ENCODE measurements at places on chromosomes 7 and 10. TPM values are rescaled to one million over a fixed set of nuclear protein-coding genes. Genes with fewer than 3 reads are reported as not detected.
A peak's percentile ranks its signal among the peaks of the same experiment; 100 is the strongest.

DNA sequence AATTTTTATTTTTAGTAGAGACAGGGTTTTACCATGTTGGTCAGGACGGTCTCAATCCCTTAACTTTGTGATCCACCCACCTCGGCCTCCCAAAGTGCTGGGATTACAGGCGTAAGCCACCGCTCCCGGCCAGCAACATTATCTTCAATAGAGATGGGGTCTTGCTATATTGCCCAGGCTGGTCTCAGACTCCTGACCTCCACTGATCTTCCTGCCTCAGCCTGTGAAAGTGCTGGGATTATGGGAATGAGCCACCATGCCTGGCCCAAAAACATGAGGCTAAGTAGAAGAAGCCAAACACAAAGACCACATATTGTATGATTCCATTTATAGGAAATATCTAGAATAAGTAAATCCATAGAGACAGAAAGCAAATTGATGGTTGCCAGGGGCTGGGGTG, 19.1 kb upstream of the CYTH3 start:
- H3K36me3 ChIP-seq, result no peaks in the 10 kb centered on the region
- DNase-seq, result no peak
- H3K4me1 ChIP-seq, result no peaks in the 10 kb centered on the region

DNA sequence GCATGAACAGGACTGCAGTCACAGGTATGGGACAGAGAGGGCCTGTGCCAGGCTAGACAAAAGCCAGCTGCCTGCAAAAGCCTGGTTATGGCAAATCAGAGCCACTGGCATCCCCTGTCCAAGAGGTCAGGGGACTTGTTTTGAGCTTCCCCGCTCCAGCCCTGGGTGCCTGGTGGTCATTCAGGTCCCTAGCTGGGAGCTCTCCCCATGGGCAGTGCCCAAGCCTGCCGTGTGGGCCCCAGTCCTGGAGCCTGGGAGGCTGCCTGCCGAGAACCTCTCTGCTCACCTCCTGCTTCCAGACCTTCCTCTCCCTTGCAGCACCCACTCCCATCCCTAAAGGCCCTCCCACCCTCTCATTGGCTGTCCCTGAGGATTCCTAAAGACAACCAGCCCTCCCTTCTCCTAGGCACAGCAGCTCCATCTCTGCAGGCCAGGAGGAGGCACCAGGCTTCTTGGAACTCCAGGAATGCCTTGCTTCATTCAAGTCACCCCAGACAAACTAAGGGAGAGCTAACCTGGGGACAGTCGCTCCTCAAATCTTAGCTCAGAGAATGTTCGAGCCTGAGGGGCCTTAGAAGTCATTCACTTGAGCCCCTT, 150.6 kb downstream of the C10orf105 start:
- H3K36me3 ChIP-seq, result no peaks in the 10 kb centered on the region
- H3K4me3 ChIP-seq, result no peak overlapping the region
- H3K27me3 ChIP-seq, result no peaks in the 10 kb centered on the region

DNA sequence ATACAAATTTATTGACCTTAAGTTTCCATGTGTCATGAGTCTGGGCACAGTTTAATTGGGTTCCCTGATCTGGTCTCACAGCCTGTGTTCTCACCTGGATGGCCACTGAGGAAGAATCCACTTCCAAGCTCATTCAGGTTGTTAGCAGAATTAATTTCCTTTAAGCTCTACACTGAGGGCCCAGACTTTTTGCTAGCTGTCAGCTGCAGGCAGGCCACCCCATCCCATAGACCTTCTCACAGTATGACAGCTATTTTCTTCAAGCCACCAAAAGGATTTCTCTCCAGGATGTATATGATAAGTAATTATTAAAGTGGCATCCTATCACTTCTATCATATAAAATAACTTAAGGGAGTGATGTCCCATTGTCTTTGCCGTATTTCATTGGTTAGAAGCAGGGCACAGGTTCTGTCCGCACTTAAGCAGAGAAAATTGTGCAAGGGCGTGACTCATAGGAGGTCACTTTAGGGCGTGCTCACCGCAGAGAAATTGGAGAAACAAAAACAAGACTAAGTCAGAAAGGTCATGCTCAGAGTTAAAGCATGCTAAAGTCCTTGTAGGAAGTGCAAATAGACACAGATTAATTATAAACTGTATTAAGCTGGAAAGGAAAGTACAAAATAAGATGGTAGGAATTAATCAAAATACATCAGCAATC, 109.9 kb downstream of the AHR start:
- H3K36me3 ChIP-seq, result no peaks in the 10 kb centered on the region
- no peak overlapping the region for H3K27ac ChIP-seq
- no peaks in the 10 kb centered on the region for H3K4me1 ChIP-seq

GRCh38 chr10:66284621-66285020, 641.2 kb upstream of the LRRTM3 start:
- H3K4me1 ChIP-seq, result no peaks in the 10 kb centered on the region
- DNase-seq, result no peak
- H3K36me3 ChIP-seq, result no peaks in the 10 kb centered on the region

GRCh38 chr10:7306147-7306546, 104.7 kb downstream of the SFMBT2 start:
- no peak overlapping the region for H3K27ac ChIP-seq
- no peaks in the 10 kb centered on the region for H3K4me1 ChIP-seq
- no peaks in the 10 kb centered on the region for H3K27me3 ChIP-seq
- no peaks in the 10 kb centered on the region for H3K36me3 ChIP-seq
- no peak overlapping the region for H3K4me3 ChIP-seq

GRCh38 chr7:44973610-44974401, 5.0 kb downstream of the MYO1G start:
- H3K4me3 ChIP-seq, result no peak overlapping the region
- no peaks in the 10 kb centered on the region for H3K36me3 ChIP-seq
- peak; percentile 71 for DNase-seq
- no peaks in the 10 kb centered on the region for H3K4me1 ChIP-seq
- H3K27ac ChIP-seq, result no peak overlapping the region

GRCh38 chr10:95276367-95277200, 14.2 kb downstream of the PDLIM1 start:
- H3K4me1 ChIP-seq, result peaks cover 6% of the 10 kb centered on the region
- H3K4me3 ChIP-seq, result no peak overlapping the region
- no peaks in the 10 kb centered on the region for H3K36me3 ChIP-seq
- no peak for DNase-seq
- H3K27ac ChIP-seq, result peak overlapping the region; percentile 85

DNA sequence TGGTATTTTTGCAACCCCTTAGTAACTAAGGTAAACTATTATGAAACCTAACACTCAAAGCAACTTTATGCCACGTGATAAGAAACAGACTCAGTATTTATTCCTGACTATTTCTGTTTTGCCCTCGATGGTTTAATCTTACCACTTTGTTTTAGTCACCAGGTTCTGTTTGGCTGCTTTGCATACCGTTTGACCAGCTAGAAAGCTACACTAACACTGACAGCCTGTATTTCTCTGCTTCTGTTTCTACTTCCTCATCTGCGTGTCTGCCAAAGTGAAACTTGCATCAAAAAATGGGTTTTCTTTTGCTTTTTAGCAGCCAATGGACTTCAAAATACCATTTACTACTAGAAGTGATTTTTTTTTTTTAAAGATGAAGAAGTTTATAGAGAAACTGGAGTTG, 802.5 kb downstream of the GRM8 start:
- H3K4me1 ChIP-seq, result no peaks in the 10 kb centered on the region
- no peak overlapping the region for H3K4me3 ChIP-seq
- H3K36me3 ChIP-seq, result no peaks in the 10 kb centered on the region
- no peak for DNase-seq
- H3K27me3 ChIP-seq, result no peaks in the 10 kb centered on the region

ABCA13 gene
- total RNA-seq, result 0.06 TPM

LARP4B gene
- 82.4 TPM for total RNA-seq

MICALL2 gene
- total RNA-seq, result 70.3 TPM

COL26A1 gene
- total RNA-seq, result not detected

ZNF467 gene
- 13.3 TPM for total RNA-seq

All from aorta (tissue), 5 donors.